ENCODE measurements at places on chromosomes 11 and 22.

- no peak for DNase-seq
Measured at GRCh38 chr22:27378995-27379394, 422.6 kb downstream of the MN1 start.

DNA sequence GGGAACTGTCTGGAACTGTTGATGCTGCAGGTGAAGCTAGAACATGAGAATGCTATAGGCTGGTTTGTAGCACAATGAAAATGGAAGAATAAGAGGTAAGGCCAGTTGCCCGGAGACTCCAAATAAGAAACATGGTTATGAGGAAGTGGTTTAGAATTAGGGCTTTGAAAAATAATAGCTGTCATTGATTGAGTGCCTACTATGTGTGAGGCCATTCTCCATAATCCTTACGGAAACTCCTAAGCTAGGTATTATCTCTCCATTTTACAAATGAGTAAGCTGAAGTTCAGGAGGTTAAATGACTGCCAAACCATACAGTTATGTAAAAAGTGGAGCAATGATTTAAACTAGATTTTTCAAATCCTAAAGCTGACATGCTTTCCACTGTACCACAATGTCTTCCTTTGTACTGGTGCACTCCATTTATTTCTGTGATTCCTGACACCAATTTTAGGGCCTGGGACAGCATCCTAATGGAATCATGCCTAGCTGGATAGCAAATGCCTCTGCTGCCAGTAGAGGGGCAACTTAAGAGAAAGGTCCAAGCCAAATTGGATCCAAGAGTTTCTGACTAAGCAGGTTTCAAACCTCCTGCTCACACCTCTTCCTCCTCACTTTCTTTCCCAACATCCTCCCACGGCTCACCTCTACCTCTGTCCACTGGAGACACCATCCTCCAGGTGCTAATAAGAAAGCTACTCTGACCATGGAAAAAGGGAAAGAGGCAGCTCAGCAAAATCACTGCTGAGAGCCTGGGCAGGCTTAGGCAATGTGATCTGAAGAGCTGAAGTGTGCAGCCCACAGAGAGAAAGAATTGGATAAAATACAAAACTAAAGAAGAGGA is 46.9 kb upstream of the PICALM start:
- DNase-seq, result no peak

DNA sequence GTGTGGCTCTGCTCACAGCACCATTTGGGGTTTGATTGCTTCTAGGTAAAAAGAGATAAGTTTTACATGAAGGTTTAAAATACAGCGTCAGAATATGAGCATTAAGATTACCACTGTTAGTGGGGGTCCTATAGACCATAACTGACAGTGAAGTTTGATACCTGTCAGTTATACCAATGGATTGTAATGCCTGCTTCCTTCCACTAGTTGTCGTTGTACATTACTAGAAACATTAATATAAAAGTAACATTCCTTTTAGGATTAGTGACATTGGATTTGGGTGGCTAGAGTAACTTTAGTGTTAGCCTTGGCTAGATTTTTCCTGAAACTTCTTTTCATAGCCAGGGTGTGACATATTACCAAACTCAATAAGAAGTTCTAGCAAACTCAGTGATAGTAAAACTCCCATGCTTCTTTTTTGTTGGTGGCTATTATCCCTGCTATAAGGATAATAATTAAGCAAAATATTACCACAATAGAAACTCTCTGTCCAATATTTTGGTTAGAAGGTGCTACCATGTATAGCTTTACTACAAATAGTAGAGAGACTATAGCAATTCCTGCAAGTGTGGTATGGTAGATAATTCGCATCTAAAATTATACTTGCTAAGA is 57.1 kb downstream of the FAM181B start:
- DNase-seq, result no peak

DNA sequence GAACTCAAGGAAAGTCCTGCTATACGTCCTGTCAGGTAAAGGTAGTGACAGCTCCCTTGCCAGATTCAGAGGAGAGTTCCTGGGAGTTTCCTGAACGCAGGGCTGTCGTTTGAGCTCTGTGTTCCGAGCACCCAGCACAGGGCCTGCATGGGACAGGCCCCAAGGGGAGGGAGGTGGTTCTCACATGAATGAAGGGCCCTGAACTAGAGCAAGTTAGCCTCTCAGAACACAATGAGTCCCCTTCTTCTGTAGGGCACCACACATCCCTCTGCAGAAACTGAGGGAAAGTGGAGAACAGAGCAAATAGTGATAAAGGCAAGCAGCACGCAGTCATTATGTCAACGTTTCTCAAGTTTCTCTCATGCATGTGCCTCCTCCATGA is 35.3 kb downstream of the NEU3 start:
- DNase-seq, result no peak

DNA sequence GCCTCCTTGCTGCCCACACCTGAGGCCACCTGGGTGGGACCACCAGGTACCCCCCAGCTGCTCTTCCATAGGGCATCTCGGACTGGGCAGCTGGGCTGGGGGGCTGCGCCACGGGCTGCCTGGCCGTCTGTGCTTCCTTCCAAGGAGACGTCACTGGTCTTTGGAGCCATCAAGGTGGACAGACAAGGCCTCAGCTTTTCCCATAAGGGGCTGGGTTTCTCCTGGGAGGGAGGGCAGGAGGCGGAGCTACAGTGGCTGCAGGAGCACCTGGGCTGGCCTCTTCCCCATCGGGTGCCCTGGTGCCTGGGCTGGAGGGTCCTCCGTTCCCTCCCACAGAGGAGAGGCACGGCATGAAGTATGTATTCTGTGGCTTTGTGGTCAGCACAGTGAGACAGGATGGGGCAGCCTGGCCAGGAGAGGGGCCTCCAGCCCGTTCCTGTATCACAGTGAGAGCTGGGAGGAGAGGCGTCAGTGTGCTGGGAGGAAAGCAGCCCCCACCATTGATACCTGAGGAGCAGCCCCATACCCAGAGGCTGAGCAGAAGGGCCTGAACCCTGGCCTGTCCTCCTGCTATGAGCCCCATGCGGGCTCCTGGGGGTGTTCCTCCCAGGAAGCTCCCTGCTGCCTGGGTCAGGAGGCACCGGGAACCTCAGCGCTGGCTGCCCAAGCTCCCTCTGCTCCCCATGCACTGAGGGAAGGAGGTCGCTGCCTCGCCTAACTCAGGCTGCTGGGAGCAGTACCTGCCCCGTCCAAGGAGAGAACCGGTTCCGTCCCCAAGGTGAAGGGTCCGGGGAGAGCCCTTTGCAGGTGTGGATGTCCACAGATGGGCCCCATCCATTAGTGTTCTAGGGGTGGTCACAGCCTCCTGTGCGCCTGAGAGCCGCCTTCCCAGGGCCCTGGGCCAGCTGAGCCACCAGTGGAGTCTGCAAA is 1075.0 kb downstream of the BRD1 start:
- DNase-seq, result no peak

- no peak for DNase-seq
Measured at GRCh38 chr11:102603091-102603490, 22.0 kb downstream of the MMP20 start.

DNA sequence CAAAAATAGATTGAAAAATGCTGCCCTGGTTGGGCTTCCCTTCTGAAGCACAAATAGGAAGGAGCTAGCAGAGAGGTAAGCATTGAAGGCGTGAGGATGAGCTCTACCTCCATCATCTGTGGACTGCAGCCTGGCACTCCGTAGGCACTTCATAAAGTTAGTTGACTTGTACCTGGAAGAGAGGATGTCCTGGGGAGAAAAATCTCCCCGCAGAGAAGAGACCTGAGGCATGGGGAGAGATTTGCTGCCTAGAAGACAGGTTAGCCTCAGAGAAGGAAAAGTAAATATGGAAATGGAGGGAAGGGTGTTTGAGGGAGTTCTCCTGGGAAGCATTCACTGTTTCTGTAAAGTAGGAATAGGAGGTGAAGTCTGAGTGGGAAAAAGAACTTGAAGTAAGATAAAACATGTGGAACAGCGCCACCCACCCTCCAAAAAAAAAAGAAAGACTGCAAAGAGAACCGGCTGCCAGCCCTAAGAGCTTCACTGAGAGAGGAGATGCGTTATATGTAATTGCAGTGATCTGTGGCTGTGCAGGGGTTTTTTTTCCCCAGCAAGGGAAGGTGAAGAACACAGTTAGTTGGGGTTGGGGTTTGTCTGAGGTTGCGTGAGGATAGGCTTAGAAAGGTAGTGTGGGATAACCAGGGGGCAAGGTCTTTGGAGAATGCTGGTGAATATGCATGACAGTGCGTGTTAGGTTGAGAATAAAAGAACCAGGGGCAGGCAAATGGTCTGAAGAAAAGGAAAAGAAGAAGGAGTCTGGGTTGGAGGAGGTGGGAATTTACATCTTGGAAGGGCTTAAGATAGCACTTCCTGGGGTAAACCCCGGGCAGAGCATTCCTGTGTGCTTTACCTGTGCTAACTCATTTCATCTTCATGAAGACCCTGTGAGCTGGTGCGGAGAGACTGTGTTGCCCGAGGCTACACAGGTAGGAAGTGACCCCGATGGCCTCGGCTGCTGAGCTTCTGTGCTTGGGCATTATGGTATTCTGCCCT is 16.0 kb downstream of the TNRC6B start:
- no peak for DNase-seq

- peak; percentile 59 for DNase-seq
Measured at GRCh38 chr11:65314501-65315203, at the start of gene CDC42EP2. Gene CDC42EP2 (plus strand): TSS chr11:65314866. CDS start chr11:65320899, 6,033 bp downstream.

GRCh38 chr11:86553265-86553664 is 119.2 kb downstream of the ME3 start:
- DNase-seq, result no peak

DNA sequence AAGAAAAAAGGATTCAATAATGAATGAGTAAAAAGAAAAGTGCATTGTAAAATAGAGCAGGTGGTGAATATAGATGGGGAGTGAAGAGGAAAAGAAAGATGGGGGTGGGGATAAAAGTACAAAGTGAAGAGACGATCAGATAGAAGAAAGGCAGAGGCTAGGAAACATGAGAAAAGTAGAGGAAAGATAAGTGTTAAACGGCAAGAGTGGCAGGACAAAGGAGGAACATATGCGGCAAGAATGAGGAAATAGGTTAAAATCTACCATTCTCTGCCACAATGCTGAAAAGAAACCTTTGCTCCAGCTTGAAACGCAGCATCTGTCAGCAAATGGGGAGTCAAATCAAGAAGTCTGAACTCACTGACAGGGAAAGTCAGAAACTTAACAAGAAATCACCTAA is 6.8 kb downstream of the FUT4 start:
- DNase-seq, result no peak
